ENCODE measurements at places on chromosomes 2 and 18.

DNA sequence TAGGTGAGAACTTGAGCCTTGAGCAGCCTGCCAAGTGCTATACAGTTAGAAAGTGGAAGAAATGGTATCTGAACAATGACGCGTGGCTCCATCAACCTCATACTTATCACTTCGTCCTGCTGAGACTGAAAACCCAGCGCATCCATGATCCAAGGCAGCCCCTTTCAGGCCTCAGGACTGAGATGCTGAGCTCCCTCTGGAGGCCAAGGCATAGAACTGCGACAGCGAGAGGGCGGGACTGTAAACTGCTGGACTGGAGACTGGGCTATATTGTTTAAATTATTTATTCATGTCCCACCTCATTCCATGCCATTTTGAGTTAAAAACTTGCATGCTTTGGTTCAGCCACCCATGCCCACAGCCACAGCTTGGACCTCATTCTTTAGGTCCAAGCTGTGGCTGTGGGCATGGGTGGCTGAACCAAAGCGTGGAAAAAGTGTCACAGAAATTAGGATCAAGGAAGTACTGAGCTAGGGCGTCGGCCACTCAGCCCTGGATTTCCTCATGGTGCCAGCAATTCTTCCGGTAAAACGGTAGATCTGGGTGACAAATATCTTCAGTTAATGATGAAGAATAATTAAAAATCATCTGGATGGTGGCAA lies 195.5 kb downstream of the L3MBTL4 start:
- no peak for DNase-seq

DNA sequence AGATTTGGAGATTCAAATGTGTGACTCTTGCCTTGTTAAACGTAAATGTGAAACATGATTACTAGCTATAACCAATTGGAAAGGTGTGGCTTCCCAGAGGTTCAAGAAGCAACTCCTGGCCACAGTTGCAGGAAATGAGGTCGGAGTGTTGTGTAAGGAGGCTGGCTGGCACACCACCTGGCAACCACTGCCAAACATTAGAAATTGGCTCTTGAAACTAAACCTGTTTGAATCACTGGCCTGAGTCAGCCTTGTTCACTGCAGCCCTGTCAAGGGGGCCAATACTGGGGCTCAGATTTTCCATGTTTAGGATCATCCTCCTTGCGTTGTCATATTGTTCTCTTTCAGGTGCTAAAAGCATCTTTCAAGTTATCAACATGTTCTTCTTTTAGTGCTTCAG lies 206.3 kb downstream of the ARL6IP6 start:
- no peak for DNase-seq

DNA sequence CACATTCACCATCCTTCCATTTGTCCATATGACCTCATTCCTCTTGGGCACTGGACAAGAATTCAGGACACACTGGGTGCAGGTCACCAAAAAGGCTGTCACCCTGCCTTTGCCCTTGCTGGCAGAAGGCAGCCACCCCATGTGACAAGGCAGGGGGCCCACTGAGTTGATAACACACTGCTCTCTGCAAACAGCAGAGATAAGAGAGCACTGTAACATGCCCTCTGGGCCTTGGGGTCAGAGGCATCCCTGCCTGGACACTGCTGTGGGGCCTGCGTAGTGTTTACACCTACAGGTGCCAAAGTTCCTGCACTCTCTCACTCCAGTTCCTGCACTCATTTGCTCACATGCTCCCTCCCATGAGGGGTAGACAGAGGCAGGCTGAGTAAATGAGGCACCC lies 344.7 kb upstream of the TCF4 start:
- no peak for DNase-seq

DNA sequence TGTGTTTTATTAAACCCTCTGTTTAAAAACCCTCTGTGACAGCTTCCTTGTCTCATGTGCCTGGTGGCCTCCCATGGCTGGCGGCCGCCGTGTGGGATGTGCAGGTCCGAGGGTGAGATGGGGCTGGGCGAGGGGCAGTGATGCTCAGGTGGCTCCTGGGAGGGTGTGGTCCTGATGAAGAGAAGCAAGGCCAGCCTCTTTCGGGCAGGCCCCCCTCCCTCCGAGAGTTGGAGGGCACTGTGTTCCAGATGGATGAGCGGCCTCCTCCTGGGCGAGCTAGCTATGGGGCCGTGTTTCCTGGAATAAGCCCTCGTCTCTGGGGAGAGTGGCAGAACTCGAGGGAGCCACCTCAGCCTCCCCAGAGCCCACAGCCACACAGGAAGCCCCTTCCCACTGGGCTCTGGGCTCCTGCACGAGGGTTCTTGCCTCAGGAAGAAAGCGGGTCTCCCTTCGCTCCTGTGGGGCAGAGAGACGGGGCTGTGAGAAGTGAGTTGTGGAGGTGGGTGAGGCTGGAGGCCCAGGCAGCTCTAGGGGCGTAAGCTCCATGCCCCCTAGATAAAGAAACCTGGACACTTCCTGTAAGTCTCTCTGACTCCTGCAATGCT lies 72.1 kb downstream of the ASB1 start:
- no peak for DNase-seq

- DNase-seq, result no peak
Measured at GRCh38 chr2:180664507-180664906, 315.9 kb upstream of the UBE2E3 start.

DNA sequence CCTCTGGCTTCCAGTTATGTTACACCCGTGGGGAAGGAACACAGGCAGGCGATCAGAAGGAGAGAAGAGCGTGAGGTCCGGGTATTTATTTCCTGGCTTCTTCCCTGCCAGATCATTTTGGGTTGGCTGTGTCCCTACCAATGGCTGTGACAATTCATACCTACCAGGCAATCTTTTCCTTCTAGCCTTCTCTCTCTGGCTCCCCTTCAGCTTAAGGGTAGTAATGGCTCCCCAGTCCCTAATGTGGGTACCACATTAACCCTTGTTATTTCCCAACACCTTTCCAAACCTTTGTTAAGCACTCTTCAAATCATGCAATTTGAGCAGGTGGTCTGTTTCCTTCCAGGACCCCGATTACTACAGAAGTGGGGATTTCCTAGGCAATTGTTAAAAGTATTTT lies 78.8 kb upstream of the LYPD6B start:
- DNase-seq, result no peak

DNA sequence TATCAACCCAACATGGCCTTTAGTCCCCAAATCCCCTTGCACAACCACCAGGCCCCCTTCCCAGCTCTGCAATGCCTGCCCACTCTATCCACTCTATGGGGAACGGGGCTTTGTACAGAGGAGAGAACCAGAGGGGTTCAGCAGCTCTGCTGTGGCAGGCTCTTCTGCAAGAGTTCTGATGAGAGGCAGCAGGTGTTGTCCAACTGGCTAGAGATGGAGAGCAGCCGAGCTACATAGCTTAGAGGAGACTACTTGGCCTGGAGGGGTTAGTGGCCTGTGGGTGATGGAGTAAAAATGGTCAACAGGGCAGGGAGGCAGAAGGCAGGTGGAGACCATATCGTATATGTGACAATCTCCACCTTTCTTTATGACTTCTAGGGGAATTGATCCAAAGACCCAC lies 103.0 kb downstream of the QPCT start:
- no peak for DNase-seq

- no peak for DNase-seq
Measured at GRCh38 chr2:181787310-181788048, 104.1 kb upstream of the ITPRID2 start.

DNA sequence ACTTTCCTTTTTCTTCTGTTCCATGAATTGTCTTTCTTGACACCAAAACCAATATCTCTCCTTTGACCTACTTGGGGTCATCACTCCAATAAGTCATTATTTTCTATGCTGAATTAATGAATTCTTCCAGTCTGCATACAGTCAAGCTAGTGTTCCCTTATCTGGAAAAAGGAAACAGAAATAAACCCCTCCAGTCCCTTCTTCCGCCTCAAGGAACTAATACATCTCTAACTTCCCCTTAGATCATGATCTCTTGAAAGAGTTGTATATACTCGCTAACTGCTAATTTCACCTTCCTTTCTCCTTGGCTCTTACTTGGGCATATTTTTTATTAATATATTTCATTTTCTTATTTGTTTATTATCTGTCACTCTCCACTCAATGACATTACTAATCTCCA lies 7.3 kb upstream of the ARHGAP15 start:
- DNase-seq, result no peak

DNA sequence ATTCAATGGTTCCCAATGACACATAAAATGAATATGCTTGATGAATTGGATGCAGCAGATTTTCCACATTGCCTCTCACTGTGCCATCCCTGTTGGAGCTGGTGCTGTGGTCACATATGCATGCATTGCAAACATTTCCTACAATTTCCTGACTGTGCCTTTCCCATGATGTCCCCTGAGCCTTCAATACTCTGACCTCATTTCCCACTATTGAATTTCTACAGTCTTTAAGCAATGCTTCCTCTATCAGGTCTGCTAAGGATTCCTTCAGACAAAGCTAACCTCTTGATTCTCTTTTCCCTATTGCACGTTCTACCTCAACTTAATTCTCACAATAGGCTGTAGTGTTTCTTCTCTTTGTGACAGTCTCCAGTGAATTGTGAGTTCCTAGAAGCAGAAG lies 342.5 kb upstream of the CRIM1 start:
- DNase-seq, result no peak

DNA sequence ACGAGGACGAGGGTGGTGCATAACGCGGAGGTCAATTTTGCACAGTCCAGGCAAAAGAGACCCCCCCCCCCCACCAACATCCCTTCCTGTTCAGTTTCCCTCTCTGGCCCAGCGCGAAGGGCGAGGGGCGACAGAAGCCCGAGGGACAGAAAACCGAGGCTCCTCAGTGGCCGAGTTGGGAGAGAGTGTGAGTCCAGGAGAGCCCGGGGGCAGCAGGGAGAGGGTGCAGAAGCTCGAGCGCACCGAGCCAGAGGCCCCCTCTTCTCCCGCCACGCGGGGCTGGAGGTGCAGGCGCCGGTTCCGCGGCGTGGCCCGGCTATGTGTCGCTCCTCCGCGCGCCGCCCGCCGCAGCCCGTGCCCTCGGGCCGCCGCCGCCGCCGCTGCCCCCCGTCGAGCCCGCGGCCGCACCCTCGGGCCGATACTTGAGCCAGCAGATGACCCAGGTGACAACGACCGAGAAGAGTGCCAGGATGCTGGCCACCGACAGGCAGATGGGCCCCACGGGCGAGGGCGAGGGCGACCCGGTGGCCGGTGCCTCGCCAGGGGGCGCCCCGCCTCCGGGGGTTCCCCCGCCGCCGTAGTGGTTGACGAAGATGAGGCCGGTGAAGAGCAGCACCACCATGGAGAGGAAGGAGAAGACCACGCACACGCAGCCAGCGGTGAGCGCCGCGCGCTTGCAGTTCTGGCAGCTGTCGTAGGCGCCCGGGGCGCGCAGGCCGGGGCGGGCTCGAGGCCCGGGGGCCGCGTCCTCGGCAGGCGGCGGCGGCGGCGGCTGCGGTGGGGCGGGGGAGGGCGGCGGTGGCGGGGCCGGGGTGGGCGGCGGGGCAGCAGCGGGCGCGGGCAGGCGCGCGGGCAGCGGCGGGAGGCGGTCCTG lies 20.2 kb upstream of the PAX3 start:
- peak; percentile 34 for DNase-seq

DNA sequence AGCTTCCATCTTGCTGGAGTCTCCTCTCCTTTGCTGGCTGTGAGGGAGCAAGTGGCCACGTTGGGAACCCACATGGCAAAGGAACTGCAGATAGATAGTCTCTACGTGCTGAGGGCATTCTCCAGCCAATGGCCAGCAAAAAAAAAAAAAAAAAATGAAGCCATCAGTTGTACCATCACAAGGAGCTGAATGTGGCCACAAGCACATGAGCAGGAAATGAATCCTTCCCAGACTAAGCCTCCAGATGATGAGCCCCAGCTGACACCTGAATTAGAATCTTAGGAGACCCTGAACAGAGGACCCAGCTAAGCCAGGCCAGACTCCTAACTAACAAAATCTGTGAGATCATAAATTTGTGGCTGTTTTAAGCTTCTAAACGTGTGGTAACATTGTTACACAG lies 57.9 kb downstream of the SPIRE1 start:
- DNase-seq, result no peak

- no peak for DNase-seq
Measured at GRCh38 chr18:75130591-75131328, 78.2 kb downstream of the PTGR3 start.

- DNase-seq, result no peak
Measured at GRCh38 chr2:168916331-168916675, 15.2 kb downstream of the G6PC2 start.

DNA sequence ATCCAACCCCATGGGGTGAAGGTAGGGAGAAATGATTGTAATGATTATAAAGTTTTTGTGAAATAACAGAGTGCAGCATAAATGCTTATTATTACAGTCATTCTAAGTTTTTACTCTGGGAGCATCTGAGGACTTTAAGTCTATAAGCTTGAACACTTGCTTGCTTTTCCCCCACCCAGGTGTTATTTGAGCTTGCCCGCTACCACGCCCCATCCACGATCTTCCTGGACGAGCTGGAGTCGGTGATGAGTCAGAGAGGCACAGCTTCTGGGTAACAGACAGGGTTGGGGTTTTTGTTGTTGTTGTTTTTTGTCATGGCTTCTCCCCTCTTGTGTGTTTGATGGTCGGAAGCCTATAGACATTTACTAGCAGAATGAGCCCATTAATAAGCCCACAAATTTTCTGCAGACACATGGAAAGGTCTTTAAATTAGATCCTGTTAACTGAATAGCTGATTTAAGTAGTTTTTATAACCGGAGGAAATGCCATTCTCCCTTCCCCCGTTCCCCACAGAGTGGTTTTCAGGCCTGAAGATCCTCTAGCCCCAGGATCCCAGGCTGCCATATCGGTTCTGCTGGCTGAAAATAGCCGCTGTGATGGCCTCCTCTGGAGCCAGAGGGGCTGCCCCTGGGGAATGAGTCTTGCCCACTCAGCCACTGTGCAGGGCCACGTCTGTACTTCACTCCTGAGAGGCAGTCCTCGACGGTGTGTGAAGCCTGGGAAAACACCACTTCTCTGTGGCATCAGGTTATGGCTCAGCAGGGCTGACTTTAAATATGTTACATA lies 39.9 kb upstream of the ELOA2 start:
- no peak for DNase-seq

DNA sequence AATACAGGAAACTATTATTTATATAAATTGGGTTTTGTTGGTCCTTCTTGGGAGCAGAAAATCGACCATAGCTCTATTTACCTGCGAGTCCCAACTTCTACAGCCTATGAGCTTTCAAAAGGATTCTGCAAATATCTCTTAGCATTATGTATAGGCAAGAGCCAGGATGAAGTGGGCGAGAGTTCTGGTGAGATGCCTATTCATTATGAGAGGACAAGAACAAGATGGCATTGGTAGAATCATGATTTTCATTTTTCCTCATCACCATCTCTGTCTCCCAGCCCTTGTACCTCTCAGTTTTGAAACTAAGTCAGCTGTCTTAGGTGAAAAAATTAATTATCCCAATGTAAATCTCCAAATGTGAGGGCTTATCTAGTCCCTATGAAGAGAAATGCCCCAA lies 25.0 kb downstream of the WIPF1 start:
- DNase-seq, result no peak

GRCh38 chr2:55555977-55556376 lies 36.5 kb downstream of the CFAP36 start:
- DNase-seq, result no peak

GRCh38 chr18:79510046-79510685 lies 114.4 kb downstream of the NFATC1 start:
- DNase-seq, result no peak

- no peak for DNase-seq
Measured at GRCh38 chr18:12334366-12334808, 26.3 kb downstream of the TUBB6 start.

- no peak for DNase-seq
Measured at GRCh38 chr2:67854103-67854743, 208.6 kb downstream of the C1D start.

- no peak for DNase-seq
Measured at GRCh38 chr2:37917281-37918228, 7.5 kb upstream of the RMDN2 start.

- DNase-seq, result no peak
Measured at GRCh38 chr2:20212459-20212870, 12.5 kb downstream of the SDC1 start.
